ENCODE measurements at places on chromosomes 13 and 19.
A peak's percentile ranks its signal among the peaks of the same experiment; 100 is the strongest.

- DNase-seq: no peak
These were observed 486.8 kb downstream of the FOXO1 start for GRCh38 chr13:40179445-40180281.

DNA sequence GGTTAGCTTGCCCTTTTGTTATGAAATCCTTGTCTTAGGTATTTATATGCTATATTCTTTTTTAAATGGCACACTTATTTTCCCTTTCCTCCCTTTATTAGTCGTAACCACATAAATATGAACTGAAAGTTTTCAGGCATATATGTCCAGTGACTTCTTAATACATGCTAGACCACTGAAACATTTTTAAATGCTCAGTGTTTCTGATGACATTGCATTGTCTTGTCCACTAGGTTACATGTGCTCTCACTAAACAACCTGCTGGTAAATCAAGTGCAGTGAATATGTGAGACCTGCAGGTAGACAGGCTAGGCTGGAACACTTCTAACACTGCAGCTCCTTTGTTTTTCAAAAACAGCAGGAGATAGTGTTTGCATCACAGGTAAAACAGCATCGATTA, 332.6 kb upstream of the DACH1 start:
- no peak for DNase-seq

- DNase-seq: no peak
These were observed 1222.2 kb upstream of the SPRY2 start for GRCh38 chr13:81563091-81563490.

GRCh38 chr13:99377641-99378040, 70.4 kb upstream of the GPR183 start:
- DNase-seq: no peak

GRCh38 chr13:84137292-84137691, 255.0 kb upstream of the SLITRK1 start:
- peak; percentile 36 for DNase-seq

- no peak for DNase-seq
These were observed 27.2 kb upstream of the CCNP start for GRCh38 chr19:40253611-40254092.

DNA sequence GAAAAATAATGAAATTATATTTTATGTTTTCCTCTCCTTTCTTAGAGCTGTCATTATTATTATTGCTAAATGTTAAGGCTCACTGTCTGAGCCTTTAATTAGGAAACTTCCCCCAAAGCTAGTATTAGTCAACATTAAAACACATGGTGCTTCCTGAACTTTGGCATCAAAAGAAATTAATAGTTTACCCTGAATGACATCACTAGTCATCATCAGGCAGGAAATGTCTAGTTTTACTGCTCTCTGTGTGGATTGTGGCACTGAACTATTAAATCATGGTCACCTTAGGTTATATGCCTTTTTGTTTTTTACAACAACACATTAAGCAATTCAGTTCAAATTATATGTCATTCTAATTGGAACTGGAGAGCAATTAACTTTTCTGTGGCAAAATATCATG, 595.5 kb downstream of the SLITRK1 start:
- DNase-seq: no peak

GRCh38 chr13:43085545-43085944, 62.2 kb downstream of the DNAJC15 start:
- no peak for DNase-seq

DNA sequence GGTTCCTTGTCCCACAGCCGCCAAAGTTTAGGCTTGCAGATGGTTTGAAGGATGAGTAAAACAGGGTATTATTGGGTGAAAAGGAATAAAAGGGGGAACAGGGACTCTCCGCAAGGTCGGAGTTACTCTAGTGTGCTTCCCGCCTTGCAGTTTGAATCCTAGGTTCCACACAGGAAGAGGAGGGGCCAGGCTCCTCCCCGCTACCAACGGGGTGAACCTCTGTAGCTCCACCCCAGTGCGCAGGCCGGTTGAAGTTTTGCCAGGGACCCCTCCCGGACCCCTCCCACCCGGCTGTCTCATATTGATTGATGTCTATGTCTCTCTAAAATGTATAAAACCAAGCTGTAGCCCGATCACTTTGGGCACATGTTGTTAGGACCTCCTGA, 11.6 kb upstream of the GTF2F2 start:
- no peak for DNase-seq

DNA sequence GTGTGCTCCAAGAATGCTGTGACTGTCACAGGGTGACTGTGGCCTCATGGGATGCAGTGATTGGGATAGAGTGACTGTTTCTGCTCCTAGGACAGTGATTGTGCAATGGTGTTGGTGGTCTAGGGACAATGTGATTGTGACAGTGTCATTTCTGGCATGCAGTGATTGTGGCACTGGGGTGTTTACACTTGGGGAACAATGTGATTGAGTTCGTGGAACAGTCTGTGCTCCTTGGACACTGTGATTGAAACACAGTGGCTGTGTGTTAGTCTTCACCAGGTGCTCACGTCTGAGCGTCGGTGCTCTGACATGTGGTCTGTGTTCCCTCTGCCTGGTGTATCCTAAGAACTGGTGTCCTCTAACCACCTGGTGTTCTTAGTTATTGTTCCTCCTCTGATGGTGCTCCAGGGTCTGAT, 1.7 kb downstream of the PDE4A start:
- no peak for DNase-seq

All from T-helper 9 cell (primary cell).